SK-N-MC (cell line): ENCODE measurements at places on chromosomes 3 and 15.

- DNase-seq, result no peak
Measured at GRCh38 chr3:120858521-120858920, 49.5 kb upstream of the STXBP5L start.

GRCh38 chr15:23648920-23649515 lies 1.4 kb upstream of the MAGEL2 start:
- DNase-seq, result no peak

GRCh38 chr3:33152363-33153360 lies 38.8 kb downstream of the CRTAP start:
- no peak for DNase-seq

DNA sequence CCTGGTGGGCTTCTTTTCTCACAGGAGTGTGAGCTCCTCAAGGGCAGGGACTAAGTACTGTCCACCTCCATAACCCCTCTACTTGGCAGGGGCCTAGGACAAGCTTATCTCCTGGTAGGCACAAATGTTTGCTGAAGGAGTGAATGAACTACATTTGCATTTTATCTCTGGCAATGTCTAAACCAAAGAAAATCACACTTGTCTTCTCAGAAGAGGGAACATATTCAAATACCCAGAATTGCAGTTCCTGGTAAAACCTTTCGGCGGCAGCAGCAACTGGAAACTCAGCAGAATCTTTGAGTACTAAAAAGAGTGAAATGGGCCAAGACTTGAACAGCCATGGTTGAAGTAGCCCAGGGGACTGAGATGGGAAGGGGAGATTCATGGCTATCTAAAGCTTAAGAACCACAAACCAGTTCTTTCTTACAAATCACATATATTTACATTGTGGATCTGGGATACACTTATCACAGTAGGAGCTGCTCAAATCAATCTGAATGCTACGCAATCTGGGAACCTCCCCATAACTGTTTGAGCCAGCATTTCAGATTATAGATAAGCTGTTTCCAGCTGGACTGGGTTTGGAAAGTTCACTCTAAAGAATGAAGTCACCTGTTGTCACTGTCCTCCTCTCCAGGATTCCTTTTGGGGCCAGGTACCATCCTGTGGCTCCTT lies 18.7 kb upstream of the PTPN9 start:
- no peak for DNase-seq

DNA sequence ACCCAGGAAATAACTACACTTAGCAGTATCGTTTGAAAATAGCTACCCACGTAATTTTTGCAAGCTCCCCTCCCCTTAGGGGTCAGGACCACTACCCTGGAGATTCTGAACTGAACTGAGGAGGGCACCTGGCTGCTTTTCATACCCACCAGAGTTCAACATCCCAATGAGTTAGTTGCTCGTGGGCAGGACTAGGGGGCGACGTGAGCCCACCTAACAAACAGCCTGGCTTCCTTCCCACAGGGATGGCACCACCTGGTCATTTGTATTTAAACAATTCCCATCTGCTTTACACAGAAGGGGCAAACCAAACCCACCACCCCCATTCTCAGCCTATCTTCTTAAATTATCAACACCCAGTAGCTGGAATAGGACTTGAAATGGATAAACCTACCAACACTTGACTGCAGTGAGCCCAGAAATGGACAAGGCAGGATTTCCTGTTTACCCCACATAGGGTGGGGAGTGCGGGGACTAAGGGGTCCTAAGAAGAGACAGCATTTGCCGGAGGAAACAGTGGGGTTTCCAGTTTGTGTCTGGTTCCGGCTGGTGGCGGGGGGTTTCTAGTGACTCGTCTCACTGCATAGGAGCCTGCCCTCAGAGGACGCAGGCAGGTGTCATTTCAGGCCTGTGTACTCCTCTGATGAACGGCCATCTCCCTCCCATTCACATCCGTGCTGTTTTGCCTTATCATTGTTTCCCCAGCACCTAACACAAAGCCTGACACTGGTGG lies 11.6 kb upstream of the VGLL4 start:
- no peak for DNase-seq
